Stimulated activated CD4-positive, alpha-beta T cell treated with anti-CD3 and anti-CD28 coated beads, Interleukin-1b, Interleukin-23, amount 100 ng/mL, for 1 hour (primary cell): ENCODE measurements at places on chromosomes 6 and 20.

DNA sequence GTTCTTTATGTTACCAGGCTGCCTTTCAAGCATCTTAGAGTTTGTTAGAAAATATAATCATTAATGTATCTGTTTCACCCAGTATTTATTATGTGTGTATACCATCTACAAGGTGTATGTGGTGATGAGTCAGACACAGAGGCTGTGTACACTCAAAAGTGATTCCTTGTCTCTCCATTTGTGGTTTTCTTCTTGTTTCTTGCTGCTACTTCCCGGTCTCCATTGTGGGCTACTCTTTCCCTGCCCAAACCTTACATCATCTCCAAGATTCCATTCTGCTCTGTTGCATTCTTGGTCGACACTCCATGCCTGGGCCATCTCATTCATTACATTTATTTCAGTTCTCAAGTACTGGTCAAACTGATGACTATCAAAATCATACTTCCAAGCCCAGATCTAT is 182.2 kb upstream of the STXBP5 start:
- DNase-seq, result no peak

- DNase-seq, result peak; percentile 17
These were observed 66.7 kb downstream of the RPP21 start for GRCh38 chr6:30411515-30412207.

GRCh38 chr6:118801257-118801656 is 92.7 kb upstream of the ASF1A start:
- DNase-seq, result no peak

GRCh38 chr6:16205377-16206144 is 32.8 kb upstream of the GMPR start:
- DNase-seq, result no peak

DNA sequence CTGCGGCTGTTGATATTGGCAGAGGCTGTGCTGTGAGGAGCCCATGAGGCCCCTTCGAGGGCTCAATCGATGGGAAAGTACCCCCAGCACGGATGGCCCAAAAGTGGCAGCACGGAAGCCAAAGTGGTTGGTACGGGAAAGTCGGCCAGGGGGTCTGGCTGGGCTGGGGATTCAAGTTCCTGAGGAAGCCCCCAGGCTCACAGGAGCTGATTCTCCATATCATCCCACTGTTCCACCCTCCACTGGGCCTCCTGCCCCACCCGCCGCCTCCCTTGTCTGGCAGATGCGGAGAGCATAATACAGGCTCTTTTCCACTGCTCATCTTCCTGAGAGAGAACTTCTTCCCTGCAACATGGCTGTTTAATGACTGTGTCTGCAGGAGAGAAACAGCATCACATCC is 217.8 kb upstream of the CST7 start:
- DNase-seq, result no peak

DNA sequence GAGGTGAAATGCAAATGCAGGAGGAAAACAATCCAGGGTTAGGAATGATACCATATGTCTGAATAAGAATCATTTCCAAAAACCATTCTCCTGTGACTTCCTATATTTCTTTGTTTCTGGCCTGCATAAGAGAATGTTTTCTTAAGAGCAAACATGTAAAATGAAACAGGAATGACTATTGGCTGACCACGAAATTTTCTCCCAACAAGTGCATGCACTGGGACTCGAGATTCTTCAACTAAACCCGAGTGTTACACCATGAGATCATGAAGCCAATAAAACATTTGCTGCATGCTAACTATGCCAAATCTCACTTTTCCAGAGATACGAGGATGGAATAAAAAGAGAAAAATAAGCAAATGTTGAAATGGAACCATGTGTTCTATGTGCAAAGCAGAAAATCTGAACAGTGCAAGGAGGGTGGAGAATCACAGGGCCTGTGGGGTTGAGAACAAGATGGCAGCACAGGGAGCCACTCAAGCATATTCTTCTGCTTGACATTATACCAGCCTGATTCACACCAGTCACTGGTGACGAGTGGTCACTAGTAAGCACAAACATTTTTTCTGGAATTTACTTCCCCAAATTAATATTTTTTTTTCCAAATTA is 212.2 kb upstream of the FOXA2 start:
- no peak for DNase-seq

GRCh38 chr6:121453191-121453590 is 17.7 kb downstream of the GJA1 start:
- no peak for DNase-seq

DNA sequence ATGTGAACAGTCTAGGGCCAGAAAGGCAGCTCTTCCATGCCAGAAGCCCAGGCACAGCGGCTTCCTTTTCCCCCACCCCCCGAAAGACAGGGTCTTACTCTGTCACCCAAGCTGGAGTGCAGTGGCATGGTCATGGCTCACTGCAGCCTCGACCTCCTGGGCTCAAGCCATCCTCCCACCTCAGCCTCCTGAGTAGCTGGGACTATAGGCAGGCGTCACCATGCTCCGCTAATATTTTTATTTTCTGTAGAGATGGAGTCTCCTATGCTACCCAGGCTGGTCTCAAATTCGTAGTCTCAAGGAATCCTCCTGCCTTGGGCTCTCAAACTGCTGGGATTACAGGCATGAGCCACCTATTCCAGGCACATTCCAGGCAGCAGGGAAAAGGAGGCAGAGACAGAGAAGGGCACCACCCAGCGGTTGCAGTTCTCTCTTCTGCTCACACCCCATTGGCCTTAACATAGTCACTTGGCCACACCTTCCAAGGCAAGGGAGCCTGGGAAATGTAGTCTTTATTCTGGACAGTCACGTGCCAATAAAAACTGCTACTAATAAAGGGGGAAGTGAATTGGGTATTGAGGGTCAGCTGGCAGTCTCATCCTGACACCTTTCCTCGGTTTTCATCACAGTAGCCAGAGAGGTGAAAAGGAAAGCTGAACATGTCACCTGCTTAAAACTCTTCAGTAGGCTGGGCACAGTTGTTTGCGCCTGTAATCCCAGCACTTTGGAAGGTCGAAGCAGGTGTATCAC is 205.9 kb downstream of the ZMYND8 start:
- no peak for DNase-seq

DNA sequence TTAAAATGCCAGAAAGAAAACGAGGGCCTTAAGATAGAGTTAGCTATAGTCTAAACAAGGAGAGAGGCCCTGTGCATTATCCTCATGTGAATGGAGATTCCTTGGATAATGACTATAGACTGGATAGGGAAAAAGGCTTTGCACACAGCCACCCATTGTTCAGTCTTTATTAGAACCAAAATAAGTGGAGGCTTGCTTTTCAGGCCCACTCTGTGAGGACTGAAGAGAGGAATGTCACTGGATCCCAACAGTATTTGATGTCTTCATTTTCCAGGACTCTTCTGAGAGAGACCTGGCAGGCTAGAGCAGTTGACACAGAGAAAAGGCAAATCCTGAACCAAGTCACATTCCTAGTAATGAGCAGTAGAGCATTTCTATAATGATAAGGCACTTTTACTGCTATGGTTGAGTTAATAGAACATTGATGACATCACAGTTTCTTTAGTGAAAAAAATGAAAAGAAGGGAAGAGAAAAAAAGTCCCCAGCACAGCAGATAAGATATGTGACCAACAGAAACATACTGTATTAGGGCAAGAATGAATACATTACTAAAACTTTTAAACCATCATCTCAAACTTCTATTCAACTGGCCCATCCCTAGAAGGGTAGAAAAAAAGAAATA is 315.1 kb downstream of the EPHA7 start:
- DNase-seq, result no peak

GRCh38 chr20:39983655-39984054 is 705.4 kb downstream of the MAFB start:
- DNase-seq, result no peak

DNA sequence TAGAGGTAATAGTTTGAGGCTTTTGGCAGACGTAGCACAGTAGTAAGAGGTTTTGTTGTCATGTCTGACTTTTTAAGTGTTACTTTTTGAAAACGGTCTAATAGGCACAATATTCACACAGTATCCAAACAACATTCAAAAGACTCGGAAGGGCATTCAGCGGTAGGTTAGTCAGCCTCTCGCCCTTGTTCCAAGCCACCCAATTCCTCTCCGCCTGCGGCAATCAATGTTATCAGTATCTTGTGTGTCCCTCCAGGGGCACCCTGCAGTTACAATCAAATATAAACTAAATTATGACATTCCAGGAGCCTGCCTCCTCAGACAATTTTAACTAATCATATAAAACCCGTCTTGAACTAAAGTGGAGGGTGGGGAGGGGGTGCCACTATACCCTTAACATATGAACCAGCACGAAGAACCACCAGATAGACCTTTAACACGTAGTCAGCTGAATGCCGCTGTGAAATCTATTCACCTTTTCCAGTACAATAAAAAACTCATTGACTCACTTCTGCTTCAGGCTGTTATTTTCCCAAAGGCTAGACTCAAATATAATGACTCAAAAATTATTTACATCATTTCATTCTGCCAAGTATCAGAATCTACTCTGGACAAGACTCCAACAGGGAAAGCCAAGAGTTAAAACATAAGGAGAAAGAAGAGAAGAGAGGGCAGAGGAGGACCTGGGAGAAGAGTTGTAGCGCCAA is 1.6 kb downstream of the TENT5A start:
- no peak for DNase-seq

DNA sequence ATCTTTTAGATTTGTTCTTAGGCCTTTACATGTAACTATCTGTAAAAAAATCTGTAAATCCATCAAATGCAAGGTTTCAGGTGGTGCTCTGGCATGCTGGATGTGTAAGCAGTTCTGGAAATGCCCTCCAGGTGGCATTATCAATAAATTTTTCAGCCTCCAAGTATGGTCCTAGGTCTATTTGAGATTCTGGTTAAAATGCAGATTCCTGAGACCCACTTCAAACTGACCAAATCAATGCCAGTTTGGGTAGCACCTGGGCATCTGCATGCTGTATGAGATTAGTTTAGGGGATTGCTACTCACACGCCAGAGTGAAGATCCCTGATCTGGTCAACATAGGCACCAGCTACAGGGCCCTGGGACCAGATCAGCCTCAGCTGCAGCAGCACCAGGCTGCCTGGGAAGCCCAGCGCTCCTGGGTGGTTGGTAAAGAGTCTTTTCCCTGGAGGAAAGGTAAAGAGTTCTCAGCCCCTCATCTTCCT is 507.3 kb upstream of the CITED2 start:
- DNase-seq, result no peak

- DNase-seq, result no peak
These were observed 17.7 kb downstream of the OR2A4 start for GRCh38 chr6:131683479-131683878.

GRCh38 chr6:46677314-46677654 is 10.4 kb upstream of the TDRD6 start:
- no peak for DNase-seq

DNA sequence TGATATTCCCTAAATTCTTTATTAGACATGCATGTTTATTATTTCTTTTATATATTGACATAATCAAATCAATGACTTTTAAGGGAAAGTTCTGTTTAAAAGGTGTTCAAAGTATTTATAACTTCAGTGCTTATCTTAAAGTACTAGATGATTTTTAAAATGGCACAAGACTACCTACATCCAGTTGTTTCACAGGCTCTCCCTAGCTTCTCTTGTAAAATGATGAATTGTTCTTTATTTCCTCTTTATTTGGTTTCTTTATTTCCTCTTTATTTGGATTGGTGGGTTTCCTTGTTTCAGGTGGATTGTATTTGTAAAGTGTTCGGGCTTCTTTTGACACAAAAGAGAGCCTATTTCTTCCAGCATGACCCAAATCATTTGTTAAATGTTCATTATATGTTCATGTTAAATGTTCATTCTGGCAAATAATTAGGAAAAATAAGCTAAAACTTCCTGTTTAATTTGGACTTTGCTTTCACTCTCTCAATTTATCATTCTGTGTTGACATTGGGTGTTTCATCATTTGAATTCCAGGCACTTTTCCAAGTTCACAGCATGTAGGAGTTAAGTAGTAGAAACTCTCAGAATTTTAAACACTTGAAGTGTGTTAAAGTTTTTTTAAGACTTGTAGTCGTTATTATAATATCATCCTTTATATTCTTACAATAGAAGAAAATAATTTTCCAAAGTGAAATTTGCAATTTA is 24.6 kb downstream of the MLIP start:
- no peak for DNase-seq

- no peak for DNase-seq
These were observed 124.2 kb downstream of the PLEKHG1 start for GRCh38 chr6:150723857-150724256.

GRCh38 chr20:709423-709822 is 33.8 kb upstream of the SCRT2 start:
- DNase-seq, result no peak

DNA sequence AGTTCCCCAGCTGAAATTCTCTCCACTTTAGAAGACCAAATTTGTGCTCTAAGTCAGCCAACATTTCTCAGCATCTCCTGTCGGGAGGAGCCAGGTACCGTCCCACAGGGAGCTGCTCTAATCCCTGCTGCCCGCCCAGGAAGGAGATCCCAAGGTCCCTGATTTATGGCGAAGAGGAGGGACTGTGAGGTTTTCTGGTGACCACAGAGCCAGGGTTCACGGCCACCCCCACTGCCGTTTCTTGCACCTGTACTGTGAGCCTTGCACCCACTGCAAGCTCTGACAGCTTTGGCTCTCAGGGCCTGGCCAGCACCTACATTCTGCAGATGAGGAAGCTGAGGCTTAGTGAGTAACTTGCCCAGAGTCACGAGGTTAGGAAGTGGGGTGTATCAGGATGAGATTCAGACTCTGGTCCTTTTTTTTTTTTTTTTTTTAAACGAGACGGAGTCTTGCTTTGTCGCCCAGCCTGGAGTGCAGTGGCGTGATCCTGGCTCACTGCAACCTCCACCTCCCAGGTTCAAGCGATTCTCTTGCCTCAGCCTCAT is 34.9 kb downstream of the FOXC1 start:
- DNase-seq, result no peak

DNA sequence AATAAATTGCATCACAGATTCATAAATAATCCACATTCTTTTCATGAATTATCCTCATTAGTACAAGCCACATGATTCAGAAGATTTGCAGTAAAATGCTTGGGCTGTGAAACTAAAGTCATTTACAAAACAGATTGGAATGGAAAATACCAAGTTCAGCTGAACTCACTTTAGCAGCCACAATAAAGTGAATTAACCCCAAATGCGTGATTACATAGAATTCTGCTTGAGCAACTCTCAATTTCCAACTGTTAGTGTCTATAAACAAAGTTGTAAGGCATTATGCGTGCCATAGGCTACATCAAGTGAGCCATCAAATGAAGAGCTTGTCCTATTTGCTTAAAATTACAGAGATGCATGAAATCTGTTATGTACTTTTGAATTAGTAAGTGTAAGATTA is 60.4 kb upstream of the GFRAL start:
- DNase-seq, result no peak
